Activated naive CD4-positive, alpha-beta T cell treated with anti-CD3 and anti-CD28 coated beads, Interleukin-2, amount 10 ng/mL, durations not matched to agents 7 days and 5 days (primary cell): ENCODE measurements at places on chromosomes 7 and 10.

DNA sequence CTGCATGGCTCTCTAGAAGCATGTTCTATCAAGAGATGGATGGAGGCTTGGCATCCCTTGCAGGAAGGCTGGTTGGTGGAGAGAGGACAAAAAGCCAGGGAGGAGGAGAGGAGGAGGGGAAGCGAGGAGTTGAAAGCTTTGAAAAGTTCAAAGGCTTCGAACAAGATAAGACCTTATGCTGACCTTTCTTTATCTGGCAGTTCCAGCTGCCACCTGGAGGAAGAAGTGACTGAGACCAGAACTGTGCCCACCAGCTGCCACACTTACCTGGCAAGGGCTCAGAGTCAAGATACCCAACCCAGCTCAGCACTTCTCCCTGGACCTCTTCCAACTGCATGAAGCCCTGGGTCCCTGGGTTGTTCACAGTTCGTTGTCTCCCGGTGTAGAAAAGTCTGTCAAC, 14.8 kb downstream of the CCL24 start:
- H3K36me3 ChIP-seq: no peaks in the 10 kb centered on the region
- DNase-seq: no peak
- peaks cover 43% of the 10 kb centered on the region for H3K27me3 ChIP-seq
- H3K4me3 ChIP-seq: no peak overlapping the region
- no peaks in the 10 kb centered on the region for H3K4me1 ChIP-seq

GRCh38 chr10:11292576-11293302, 275.1 kb downstream of the CELF2 start:
- DNase-seq: no peak
- H3K4me1 ChIP-seq: peaks cover 4% of the 10 kb centered on the region
- peaks cover 89% of the 10 kb centered on the region for H3K36me3 ChIP-seq
- no peaks in the 10 kb centered on the region for H3K27me3 ChIP-seq
- H3K4me3 ChIP-seq: no peak overlapping the region

GRCh38 chr7:150657526-150657925, 25.3 kb upstream of the GIMAP6 start:
- H3K36me3 ChIP-seq: peaks cover 50% of the 10 kb centered on the region
- DNase-seq: no peak

- DNase-seq: no peak
- no peaks in the 10 kb centered on the region for H3K36me3 ChIP-seq
- H3K27me3 ChIP-seq: no peaks in the 10 kb centered on the region
- H3K4me1 ChIP-seq: no peaks in the 10 kb centered on the region
- H3K27ac ChIP-seq: no peak overlapping the region
- H3K4me3 ChIP-seq: no peak overlapping the region
These were observed 916.2 kb upstream of the GHITM start for GRCh38 chr10:83222832-83223742.

- DNase-seq: no peak
- H3K27me3 ChIP-seq: no peaks in the 10 kb centered on the region
- peaks cover 8% of the 10 kb centered on the region for H3K36me3 ChIP-seq
- peaks cover 18% of the 10 kb centered on the region for H3K4me1 ChIP-seq
- no peak overlapping the region for H3K4me3 ChIP-seq
- H3K27ac ChIP-seq: no peak overlapping the region
These were observed 3.5 kb upstream of the CFAP58 start for GRCh38 chr10:104350127-104350635.

DNA sequence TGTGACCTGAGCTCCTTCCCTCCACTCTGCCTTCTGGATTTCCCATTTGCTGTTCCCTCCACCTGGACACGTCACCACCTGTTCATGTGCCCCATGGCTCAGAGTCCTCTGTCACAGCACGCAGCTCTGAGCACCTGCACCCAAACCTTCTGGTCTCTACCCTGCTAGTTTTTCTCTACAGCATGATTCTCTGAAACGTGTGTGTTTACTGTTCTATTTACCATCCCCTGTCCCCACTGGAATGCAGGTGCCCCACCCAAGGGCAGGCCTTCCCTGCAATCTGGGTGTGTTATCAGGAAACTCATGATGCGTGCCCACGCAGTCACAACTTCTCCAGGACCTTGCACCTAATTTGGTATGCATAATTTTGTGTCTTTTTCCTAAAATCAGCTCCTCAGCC, 284.4 kb upstream of the IGFBP3 start:
- H3K27ac ChIP-seq: no peak overlapping the region
- DNase-seq: no peak
- H3K4me3 ChIP-seq: no peak overlapping the region

- H3K4me1 ChIP-seq: peaks cover 12% of the 10 kb centered on the region
- H3K27ac ChIP-seq: no peak overlapping the region
- H3K4me3 ChIP-seq: no peak overlapping the region
- peaks cover 23% of the 10 kb centered on the region for H3K36me3 ChIP-seq
- H3K27me3 ChIP-seq: no peaks in the 10 kb centered on the region
- DNase-seq: no peak
These were observed 120.5 kb downstream of the RTKN2 start for GRCh38 chr10:62148155-62148554.

GRCh38 chr10:80319725-80320290, 30.4 kb upstream of the MAT1A start:
- H3K4me3 ChIP-seq: no peak overlapping the region
- no peaks in the 10 kb centered on the region for H3K4me1 ChIP-seq
- no peaks in the 10 kb centered on the region for H3K36me3 ChIP-seq
- H3K27me3 ChIP-seq: peaks cover 4% of the 10 kb centered on the region

DNA sequence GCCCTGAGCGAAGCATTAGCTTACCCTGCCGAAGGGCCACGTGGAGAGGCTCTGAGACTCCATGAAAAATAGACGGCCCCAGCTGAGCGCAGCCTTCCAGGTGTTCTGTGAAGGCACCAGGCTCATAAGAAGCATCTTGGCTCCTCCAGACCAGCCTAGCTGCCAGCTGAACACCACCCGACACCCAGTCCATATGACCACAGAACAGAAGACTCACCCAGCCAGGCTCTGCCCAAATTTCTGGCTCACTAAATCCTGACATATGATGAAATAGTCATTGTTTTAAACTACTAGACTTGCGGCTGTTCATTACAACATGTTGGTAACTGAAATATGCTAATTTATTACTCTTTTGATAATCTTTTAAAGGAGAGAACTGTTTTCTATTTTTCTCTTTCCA, 99.5 kb upstream of the ABI1 start:
- DNase-seq: no peak
- H3K4me3 ChIP-seq: no peak overlapping the region
- H3K27ac ChIP-seq: no peak overlapping the region
- H3K36me3 ChIP-seq: no peaks in the 10 kb centered on the region
- H3K4me1 ChIP-seq: peaks cover 7% of the 10 kb centered on the region

DNA sequence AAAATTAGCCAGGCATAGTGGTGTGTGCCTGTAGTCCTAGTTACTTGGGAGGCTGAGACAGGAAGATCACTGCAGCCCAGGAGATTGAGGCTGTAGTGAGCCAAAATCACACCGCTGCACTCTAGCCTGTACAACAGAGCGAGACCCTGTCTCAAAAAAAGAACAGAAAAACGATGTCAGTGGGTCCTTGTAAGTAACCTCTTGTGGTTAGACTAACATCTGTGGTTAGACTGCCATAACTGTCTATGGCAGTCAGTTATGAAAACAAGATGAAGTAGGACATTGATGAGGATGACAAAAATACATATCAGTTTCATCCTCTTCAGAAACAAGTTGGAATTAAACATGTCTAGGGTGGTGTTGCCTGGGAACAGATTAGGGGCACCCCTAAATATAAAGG, 53.3 kb downstream of the AKAP9 start:
- peak overlapping the region; percentile 24 for H3K27ac ChIP-seq
- peaks cover 3% of the 10 kb centered on the region for H3K4me1 ChIP-seq
- DNase-seq: no peak
- peaks cover 20% of the 10 kb centered on the region for H3K36me3 ChIP-seq

DNA sequence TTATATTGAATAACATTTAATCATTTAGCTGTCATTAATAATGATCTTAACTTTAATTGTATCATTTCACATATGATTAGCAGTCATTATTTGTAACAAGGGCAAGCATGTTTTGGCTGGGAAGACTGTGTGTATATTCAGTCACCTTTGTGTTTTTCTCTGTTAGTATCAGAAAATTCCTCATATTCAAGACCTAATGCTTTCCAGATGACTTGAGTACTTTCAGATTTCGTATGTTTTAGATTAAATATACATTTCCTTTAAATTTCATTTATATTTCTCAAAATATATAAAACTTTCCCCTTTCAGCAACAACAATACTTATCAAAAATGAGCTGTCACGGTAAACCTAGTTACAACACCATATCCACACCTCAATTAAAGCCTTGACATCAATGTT, 6.3 kb upstream of the CACNA2D1 start:
- no peaks in the 10 kb centered on the region for H3K27me3 ChIP-seq
- DNase-seq: no peak
- H3K4me3 ChIP-seq: no peak overlapping the region
- no peak overlapping the region for H3K27ac ChIP-seq
- no peaks in the 10 kb centered on the region for H3K36me3 ChIP-seq

- peak overlapping the region; percentile 86 for H3K27ac ChIP-seq
- H3K4me3 ChIP-seq: peak overlapping the region; percentile 56
These were observed 81.8 kb upstream of the CREB5 start for GRCh38 chr7:28330384-28331070.

- no peak overlapping the region for H3K27ac ChIP-seq
- no peaks in the 10 kb centered on the region for H3K4me1 ChIP-seq
- no peak for DNase-seq
- H3K36me3 ChIP-seq: no peaks in the 10 kb centered on the region
- no peaks in the 10 kb centered on the region for H3K27me3 ChIP-seq
These were observed 46.5 kb downstream of the MCU start for GRCh38 chr10:72738486-72738885.

GRCh38 chr10:98745645-98746044, 298.9 kb upstream of the HPS1 start:
- no peak overlapping the region for H3K4me3 ChIP-seq
- no peak for DNase-seq
- H3K27me3 ChIP-seq: no peaks in the 10 kb centered on the region
- no peaks in the 10 kb centered on the region for H3K4me1 ChIP-seq
- H3K36me3 ChIP-seq: no peaks in the 10 kb centered on the region

GRCh38 chr10:103645141-103646054, 151.9 kb downstream of the NEURL1 start:
- no peaks in the 10 kb centered on the region for H3K36me3 ChIP-seq
- H3K27me3 ChIP-seq: no peaks in the 10 kb centered on the region
- no peak overlapping the region for H3K4me3 ChIP-seq
- DNase-seq: no peak
- no peaks in the 10 kb centered on the region for H3K4me1 ChIP-seq

GRCh38 chr10:81569488-81569887, 305.5 kb upstream of the NRG3 start:
- no peaks in the 10 kb centered on the region for H3K4me1 ChIP-seq
- no peaks in the 10 kb centered on the region for H3K36me3 ChIP-seq
- no peak overlapping the region for H3K4me3 ChIP-seq
- no peak overlapping the region for H3K27ac ChIP-seq
- no peak for DNase-seq

DNA sequence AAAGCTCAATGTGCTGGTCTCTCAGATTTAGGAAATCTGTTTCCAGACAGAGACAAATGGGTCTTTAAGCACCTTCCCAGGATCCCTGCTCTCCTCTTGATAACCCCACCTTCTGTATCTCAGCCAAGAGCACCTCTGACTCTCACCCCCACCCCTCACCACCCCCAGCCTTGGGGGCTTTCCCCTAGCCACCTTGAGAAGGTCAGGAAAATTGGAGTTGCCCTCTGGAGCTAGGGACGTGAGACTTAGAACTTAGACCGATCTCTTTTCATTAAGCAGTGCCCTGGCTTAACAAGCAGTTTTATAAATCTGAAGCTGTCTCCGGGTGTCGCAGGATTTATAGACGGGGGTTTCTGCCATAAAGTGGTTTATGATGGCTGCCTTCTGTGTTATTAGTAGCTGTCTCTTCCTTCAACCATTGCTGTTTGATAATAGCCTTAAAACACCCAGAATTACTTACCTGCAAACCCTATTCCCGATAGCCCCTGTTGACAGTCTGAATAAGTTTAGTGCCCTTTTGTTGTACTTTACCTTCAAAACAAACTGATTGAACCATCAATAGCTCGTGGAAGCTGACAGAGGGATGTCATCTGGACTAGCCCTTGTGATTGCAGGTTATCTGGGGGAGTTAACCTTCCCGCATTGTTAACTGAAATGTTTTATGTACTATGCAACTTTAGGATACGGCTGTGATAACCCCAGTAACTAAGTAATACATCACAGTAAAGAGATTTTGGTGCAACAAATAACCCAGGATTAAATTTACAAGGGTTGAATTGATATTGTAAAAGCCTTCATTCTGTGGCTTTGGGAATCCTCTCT, 621.5 kb downstream of the LRMDA start:
- no peak for DNase-seq
- H3K27me3 ChIP-seq: no peaks in the 10 kb centered on the region
- no peaks in the 10 kb centered on the region for H3K4me1 ChIP-seq
- H3K27ac ChIP-seq: no peak overlapping the region

DNA sequence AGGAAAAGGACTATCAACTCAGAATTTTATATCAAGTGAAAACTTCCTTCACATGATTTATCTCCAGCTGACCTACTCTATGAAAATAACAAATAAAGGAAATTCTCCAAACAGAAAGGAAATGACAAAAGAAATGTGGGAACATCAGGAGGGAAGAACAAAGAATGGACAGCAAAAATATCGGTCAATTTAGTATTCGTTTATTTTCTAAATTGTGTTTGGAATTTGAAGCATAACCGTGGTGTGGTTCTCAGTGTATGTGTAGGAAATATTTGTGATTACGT, 8.7 kb downstream of the WDR37 start:
- H3K27ac ChIP-seq: peak overlapping the region; percentile 33
- no peak for DNase-seq
- no peak overlapping the region for H3K4me3 ChIP-seq
- no peaks in the 10 kb centered on the region for H3K27me3 ChIP-seq
- peaks cover 40% of the 10 kb centered on the region for H3K36me3 ChIP-seq
- peaks cover 70% of the 10 kb centered on the region for H3K4me1 ChIP-seq

DNA sequence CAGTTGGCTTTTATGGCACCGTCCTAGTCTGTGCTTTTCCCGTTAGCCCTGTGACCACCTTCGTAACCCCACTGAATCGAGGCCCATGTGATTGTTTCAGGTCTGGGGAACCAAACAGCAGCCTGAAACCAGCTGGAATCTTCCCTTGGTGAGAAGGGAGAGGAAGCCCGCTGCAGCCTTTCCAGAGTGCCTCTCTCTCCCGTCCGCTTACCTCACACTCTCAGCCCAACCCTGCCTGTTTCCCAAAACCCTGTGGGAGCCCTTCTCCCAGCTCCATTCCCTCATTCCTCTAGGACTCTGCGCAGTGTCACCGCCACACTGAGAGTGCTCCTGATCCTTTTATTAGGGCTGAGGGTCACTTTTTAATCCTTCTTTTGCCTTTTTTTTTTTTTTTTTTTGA, 139.6 kb downstream of the WDR37 start:
- peaks cover 33% of the 10 kb centered on the region for H3K27me3 ChIP-seq
- peak overlapping the region; percentile 11 for H3K27ac ChIP-seq
- H3K4me3 ChIP-seq: no peak overlapping the region
- DNase-seq: no peak
- H3K4me1 ChIP-seq: peaks cover 28% of the 10 kb centered on the region

DNA sequence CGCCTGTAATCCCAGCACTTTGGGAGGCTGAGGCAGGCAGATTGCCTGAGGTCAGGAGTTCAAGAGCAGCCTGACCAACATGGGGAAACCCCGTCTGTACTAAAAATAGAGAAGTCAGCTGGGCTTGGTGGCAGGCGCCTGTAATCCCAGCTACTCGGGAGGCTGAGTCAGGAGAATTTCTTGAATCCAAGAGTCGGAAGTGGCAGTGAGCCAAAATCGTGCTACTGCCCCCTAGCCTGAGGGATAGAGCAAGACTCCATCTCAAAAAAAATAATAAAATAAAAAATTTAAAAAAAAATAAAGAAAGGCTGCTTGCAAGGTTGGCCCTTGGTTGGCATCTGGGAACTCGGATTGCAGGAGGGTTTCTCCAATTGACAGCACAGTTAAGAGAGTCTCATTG, 221.6 kb downstream of the DGKI start:
- no peaks in the 10 kb centered on the region for H3K36me3 ChIP-seq
- DNase-seq: no peak
- no peaks in the 10 kb centered on the region for H3K4me1 ChIP-seq
- no peaks in the 10 kb centered on the region for H3K27me3 ChIP-seq
- H3K4me3 ChIP-seq: no peak overlapping the region
- H3K27ac ChIP-seq: no peak overlapping the region
